Kidney (tissue), 22 donors: ENCODE measurements at places on chromosomes 12 and 14. TPM values are rescaled to one million over a fixed set of nuclear protein-coding genes. Genes with fewer than 3 reads are reported as not detected.
A peak's percentile ranks its signal among the peaks of the same experiment; 100 is the strongest.

DNA sequence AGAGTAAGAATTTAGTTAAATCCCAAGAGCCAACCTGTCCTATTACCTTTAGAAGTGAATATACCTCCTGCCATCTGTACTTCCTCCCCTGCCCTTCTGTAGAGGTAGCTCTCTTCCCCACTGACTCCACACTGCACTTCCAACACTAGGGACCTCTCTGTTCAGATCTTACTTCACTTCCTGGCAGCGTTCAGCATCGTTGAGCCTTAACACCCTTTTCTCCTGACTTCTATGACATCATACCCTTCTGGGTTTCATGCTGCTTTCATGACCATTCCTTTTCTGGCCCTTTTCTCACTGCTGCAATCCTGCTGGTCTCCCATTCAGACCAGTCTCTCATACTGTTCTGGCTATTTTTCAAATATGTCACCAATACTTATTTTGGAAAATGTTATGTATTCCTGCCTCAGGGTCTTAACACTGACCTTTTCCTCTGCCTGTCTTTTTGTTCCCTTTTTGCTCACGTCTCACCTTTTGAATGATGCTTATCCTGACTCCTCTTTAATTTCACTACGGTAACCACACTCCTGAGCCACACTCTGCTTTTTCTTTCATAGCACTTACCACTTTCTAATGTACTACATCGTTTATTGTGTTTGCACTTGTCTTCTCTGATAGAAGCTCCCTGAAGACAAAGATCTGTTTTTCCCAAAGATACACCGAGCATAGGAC is 67.6 kb downstream of the PLEKHA5 start:
- no peak for DNase-seq

DNA sequence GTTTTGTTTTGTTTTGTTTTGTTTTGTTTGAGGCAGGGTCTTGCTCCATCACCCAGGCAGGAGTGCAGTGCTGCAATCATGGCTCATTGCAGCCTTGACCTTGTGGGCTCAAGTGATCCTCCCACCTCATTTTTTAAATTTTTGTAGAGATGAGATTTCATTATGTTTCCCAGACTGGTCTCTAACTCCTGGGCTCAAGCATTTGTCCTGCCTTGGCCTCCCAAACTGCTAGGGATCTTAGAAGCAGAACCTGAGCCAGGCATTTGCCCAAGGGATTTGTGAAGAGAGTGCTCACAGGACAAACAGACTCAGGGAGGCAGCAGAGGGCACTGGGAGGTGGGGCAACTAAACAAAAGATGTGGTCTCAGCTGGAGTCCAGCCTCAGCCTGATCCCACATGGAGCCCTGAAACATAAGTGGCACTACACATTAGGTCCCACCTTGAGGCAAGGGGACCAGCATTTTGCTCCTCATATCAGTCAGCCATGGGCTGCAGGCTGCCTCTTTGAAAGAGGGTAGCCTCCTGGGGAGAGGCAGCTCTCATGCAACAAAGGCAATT is 86.2 kb upstream of the CMKLR1 start:
- DNase-seq = no peak

DNA sequence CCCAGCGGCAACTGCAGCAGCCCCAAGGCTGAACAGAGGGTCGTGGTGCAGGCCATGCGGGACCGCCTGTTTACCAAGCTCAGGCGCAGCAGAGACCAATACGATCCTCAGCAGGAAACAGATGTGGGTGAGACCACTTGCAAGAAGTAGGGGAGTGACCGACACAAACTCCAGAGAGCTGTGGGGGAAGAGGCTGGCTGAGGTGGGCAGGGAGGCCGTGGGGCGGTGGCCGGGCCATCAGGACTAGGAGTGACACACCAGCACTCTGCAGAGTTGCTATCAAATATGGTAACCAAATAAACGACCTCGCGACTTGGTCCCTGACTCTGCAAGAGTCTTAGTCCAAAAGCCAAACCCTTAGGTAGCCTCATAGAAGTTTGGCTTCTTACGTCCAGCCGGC is 30.6 kb downstream of the AMN start:
- no peak for DNase-seq

DNA sequence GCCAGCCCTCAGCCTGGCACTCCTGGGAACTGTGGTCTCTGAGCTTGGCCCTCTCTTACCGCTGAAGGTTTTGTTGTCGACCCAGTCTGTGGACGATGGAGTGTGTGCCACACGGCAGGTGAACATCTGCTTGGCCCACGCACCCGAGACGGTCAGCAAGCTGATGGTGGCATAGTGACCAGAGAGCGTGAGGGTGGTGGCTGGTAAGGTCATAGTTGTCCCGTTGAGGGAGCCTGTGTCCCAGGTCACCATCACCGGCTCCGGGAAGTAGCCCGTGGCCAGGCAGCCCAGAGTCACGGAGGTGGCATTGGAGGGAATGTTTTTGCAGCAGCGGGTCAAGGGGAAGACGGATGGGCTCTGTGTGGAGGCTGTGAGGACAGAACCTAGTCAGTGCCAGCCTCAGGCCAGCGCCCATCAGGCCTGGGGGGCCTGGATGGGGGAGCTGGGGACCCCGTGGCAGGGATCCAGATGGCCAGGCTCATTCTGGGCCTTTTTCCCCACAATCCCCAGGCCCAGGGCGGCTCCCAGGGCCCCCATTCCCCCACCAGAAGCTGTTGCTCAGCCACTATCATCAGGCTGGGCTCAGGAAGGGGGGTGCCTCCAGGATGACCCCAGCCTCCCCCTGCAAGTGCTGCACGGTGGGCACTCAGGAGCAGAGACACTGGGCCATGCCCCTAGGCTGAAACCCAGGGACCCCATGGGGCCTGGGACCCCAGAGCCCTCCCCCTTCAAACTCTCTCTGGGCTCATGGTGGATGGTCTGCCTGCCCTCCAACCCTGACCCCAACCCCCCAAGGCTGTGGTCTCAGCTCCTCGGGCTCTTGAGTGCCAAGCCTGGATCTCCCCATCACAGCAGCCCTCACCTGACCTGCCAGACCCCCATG is 75.2 kb downstream of the TMEM121 start:
- DNase-seq = no peak

DNA sequence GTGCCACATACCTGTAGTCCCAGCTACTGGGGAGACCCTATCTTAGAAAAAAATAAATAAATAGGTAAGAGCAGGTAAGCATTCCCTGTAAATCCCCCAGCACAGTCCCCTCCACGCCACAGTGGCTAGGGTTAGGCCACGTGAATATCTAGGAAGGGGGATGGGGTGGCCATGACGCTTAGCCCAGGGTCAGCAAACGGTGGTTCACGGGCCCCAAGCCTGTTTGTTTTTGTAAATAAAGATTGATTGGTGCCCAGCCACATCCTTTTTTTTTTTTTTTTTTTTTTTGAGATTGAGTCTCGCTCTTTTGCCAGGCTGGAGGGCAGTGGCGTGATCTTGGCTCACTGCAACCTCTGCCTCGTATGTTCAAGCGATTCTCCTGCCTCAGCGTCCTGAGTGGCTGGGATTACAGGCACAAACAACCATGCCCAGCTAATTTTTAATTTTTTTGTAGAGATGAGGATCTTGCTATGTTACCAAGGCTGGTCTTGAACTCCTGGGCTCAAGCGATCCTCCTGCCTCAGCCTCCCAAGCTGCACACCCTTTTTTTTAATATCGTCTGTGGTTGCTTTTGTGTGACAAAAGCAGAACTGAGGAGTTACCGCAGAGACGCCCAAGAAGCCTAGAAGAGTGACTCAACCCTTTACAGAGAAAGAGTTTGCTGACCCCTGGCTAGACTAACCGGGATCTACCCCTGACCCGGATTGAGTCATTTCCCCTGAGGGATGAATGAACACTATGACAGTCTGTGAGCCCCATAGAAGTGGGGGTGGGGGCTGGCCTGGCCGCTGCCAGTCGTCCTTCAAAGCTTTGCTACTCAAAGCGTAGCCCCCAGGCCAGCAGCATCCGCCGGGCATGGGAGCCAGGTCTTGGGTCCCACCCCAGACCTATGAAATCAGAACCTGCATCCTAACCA is 113.7 kb upstream of the NCOR2 start:
- peak; percentile 78 for DNase-seq

DNA sequence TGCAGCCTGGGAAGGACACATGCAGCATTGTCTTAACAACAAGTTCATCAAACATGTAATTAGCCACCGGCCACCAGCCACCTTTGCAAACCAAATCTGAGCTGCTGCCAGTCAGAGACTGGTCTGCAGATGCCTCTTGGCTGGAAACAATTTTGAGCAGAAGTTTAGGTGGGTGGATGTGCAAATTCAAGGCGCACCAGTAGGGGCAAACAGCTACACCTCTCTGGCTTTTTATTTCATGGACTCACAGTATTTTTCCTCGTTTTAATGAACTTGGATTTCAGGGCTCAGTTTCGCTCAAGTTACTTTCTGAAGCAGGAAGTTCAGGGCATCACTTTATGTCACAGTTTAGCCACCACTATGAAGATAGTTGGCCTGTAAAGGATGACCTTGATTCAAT is 94.3 kb downstream of the OTX2 start:
- DNase-seq = no peak

Gene SRGAP1
- total RNA-seq = 13.5 TPM

DNA sequence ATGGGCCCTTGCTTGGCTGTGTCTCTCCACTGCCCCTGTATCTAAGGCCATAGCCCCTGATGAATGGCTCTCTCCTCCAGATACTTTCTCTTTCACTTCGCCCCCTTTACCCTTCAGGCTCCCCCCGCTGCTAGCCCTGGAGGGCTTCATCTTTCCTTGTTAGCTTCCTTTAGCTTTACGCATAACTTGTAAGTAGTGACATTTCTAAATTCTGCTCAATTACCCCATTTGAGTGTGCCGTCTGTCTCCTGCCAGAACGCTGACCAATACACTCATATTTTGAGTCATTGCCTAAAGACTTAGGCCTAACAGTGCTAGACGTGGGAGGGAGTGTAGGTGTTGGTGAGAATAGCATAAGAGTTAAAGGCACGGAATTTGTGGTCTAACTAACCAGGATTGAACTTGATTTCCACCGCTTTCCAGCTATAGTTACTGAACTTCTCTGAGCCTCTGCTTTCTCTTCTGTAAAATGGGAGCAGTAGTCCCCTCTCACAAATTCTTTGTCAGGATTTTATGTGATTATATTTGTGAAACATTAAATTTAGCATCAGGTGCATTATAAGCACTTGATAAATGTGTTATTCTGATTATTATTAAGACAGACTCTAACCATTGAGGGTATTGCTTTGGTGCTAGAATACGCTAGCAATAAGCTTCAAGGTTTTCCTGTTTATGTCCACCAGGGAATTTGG is 129.3 kb downstream of the ZFP36L1 start:
- DNase-seq = no peak

Gene RD3L
- not detected for total RNA-seq

DNA sequence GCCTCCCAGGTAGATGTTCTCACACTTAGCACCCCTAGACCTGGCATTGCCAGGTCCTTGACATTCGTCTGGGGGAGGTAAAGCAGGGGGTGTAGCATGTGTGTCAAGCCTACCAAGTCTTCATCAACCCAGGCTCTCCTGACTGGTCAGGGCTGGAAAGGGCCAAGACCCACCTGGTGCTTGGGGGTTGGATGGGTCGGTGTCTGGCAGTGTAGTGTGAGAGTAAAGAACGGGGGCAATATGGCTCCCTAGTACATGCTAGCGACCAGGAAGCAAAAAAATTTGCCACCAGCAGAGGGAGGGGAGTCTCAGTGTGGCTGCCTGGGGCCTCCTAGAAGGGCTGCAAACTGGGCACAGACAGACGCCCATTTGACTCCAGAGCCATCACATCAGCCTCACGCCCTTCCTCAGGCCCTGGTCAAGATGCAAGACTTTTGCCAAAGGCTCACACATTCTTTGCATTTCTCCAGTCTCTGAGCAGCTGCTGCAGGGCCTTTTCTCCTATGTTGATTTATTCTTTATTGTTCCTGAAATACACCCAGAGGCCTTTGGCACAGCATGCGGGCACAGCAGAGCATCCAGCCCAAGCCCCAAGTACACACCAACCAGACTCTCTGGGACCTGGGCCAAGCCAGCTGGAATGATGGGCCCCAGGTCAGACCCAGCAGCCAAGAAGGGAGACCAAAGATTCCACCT is 38.3 kb upstream of the PNMA1 start:
- DNase-seq = peak; percentile 49

DNA sequence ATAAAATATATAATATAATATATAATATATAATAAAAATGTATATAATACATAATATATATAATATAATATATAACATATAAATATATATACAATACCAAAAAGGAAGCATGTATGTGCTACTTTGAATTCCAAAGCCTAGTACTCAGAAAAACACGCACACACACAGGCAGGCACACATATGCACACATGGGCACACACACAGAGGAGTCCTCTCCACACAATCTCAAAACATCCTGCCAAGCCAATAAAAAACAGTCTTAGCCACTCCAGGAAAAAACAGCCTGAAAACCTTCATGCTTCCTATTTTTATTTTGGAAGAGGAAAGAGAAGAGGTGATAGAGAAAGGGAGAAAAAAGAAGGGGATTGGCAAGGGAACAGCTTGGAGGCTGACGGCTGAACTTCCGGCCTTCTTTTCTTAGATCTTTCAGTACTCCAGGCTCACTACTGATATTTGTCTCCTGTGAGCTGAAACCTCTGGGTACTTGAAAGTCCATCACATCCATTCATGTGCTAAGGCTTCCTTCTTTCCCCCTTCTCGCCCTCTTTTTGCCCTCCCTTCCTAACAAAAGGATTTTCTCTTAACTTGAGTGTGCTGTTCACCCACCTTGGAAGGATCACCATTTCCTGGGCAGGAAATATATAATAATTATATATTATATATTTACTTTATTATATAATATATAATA is 394.2 kb downstream of the NUAK1 start:
- no peak for DNase-seq

DNA sequence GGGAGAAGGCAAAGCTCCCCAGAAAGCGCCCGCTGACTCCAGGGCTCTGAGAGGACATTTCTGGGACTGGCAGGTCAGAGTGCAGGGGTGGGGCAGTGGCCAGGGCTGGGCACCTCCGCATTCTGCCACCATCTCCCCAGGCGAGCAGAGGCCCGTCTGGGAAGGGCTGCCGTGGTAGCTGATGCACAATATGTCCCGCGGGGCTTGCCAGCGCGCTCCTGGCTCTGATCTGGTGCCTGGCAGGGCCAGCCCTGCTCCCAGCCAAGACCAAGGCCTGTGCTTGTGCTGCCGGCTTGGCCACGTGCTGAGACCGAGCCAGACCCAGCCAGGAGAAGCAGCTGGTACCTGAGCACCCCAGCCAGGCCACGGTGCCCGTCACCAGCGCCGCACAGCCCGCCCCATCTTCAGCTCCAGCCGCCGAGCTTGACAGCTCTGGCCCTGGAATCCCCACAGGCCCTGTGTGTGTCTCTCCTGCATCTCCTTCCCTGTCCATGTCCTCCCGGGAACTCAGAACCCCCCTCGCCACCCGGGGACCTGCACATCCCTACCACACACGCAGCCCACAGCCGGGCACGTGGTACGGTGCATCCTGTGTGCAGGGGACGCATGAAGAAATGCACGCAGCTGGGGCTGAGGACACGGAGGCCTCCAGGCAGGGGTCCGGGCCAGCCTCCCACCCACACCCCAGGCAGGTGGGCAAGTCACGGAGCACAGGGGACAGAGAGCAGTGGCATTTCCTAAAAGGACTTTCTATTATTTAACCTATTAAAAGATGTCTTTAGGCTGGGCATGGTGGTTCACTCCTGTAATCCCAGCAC is 68.6 kb upstream of the C14orf180 start:
- DNase-seq = no peak
